ENCODE measurements at places on chromosomes 3 and 15.

GRCh38 chr3:31762888-31763351, 218.1 kb downstream of the OSBPL10 start:
- DNase-seq, result no peak

GRCh38 chr3:180947761-180948390, 35.4 kb downstream of the FXR1 start:
- no peak for DNase-seq

DNA sequence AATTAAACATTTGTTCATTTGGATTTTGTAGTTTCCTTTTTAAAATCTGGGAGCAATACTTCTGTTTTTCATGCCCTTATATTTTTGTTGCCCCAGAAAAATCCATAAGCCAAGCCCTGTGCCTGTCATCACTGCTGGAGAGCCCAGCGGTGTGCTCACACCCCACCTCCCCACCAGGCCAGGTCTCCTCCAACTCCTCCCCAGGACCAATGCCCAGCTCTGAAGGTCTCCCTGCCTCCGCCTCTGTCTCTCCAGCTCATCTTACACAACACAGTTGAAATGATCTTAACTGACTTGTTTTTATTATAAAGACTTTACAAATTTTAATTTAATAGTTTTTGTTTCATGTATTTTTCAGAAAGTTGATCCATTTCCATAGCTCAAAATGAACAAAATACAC, 66.4 kb downstream of the RHCG start:
- no peak for DNase-seq

DNA sequence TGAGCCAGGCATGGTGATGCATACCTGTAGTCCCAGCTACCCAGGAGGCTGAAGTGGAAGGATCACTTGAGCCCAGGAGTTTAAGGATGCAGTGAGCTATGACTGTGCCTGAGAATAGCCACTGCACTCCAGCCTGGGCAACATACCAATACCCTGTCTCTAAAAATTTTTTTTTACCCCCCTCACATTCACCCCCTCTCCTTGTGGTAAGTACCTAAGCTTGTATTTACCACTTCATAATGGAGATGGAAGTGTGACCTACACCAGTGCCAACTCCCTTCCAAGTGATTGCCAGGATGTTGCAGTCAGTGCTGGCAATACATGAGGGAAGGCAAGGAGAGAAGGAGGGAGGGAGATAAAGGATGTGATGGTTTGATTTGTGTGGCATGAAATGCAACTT, 84.2 kb downstream of the LRRC28 start:
- no peak for DNase-seq
